ENCODE measurements at places on chromosomes 3 and 15.
A peak's percentile ranks its signal among the peaks of the same experiment; 100 is the strongest.

DNA sequence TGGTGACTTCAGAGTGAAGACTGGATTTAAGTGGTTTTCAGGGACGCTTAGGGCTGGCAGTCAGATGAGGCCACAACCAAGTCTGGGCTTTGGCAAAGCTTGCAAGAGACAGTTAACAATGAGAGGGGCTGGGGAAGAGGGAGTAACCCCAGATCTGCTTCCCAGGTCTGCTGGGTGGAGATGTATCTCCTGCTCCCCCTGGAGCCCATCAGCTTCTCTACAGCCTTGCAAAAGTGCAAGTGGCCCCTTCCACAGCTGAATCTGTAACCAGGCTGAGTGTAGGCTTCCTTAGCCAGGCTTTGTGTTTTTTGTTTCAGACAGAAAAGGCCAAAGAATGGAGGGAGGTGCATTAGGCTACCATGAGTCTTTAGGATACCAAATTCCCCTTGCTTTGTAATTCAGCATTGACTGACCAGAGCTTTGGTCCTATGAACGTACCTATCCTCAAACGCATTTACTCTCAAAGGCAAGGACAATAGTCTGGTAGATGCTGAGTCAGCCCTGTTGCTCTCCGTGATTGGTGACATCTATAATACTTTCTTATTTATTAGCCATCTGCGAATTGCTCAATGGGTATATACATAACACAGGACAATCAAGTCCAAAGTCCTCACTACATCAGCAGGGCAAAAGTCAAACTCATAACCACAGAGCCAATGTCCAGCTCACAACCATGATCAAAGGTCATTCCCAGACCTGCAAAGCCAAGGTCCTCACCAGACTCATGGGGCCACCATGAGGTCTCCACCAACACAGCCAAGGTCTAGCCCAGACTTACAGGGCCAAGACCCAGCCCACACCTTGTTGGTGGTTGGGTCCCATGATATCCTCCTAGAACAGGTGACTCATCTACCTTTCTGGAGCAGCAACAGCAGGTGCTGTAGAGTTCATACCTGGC, 17.1 kb downstream of the CCDC13 start:
- no peak for DNase-seq

DNA sequence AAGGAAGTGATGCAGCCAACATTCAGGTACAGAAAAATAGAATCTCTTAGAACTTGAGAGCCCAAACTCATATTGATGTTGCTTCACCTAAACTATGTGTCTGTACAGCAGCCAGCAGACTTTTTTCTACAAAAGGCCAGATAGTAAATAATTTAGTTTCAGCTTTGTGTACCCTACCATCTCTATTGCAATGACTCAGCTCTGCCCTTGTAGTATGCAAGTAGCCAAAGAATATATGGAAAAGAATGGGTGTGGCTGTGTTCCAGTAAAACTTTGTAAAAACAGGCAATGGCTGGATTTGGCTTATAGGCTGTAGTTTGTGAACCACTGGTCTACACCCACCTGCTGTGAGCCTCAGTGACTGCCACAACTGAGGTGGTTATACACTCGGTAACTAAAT, 392.5 kb upstream of the RARB start:
- no peak for DNase-seq

DNA sequence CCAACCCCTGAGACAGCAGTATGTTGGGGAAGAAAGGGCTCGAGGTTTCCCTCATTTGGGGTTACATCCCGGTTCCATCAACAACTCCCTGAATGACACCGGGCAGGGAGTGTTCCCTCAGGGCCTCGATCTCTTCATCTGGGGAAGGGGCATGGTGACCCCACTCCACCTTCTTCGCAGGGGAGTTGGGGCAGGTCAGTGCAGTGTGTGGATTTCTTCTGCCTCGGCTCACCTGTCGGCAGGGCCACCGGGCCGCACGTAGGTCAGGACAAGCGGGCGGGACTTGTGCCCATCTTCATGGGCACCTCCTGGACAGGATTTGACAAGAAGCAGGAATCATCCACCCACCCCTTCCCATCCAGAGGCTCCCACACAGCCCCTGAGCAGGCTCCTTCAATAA, 17.4 kb downstream of the GRIP2 start:
- no peak for DNase-seq

GRCh38 chr15:25905140-25905539, 42.0 kb upstream of the ATP10A start:
- DNase-seq, result peak; percentile 14

DNA sequence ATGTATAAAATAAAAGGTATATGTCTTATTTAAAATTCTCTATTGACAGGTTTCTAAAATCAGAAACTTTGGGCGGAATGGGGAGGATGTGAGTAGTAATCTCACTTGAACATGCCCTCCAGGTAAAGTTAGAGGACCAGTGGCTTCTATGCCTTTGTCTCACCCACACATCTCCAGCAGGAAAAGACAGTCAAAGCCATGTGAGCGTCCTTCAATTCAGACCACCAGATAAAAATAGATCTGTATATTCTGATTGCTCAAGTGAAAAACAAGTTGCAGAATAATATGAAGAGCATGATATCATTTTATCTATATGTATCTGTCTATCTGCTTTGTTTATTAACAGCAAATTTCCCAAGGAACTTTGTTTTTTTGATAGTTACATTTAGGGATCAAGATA, 152.2 kb downstream of the TMCO5A start:
- DNase-seq, result no peak

- no peak for DNase-seq
These were observed 35.2 kb upstream of the SLC6A6 start for GRCh38 chr3:14366915-14367823.

- DNase-seq, result no peak
These were observed at the start of gene SAMD7 for GRCh38 chr3:169911272-169911671. TSS of gene SAMD7 (plus strand) at chr3:169911572. CDS start at chr3:169919499, 7,927 bp downstream.

- no peak for DNase-seq
These were observed 36.6 kb downstream of the UACA start for GRCh38 chr15:70726753-70727152.

DNA sequence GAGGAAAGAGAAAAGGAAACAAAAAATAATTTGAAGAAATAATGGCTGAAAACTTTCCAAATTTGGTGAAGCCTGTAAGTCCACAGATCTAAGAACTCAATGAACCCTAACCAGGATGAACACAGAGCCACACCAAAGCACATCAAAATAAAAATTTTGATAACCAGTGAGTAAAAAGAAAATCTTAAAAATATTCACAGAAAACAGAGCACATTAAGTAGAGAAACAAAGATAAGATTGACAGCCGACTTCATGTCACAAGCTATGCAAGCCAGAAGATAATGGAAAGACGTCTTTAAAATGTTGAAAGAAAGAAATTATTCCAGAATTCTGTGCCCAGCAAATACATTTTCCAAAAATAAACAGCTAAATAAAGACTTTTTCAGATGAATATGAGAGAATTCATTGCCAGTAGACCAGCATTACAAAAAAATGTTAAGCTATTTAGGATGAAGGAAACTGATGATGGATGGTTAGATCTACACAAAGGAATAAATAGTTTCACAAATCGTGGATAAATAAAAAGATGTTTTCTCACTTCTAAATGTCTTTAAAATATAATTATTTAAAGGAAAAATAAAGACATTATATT, 140.2 kb upstream of the SKOR1 start:
- DNase-seq, result no peak

DNA sequence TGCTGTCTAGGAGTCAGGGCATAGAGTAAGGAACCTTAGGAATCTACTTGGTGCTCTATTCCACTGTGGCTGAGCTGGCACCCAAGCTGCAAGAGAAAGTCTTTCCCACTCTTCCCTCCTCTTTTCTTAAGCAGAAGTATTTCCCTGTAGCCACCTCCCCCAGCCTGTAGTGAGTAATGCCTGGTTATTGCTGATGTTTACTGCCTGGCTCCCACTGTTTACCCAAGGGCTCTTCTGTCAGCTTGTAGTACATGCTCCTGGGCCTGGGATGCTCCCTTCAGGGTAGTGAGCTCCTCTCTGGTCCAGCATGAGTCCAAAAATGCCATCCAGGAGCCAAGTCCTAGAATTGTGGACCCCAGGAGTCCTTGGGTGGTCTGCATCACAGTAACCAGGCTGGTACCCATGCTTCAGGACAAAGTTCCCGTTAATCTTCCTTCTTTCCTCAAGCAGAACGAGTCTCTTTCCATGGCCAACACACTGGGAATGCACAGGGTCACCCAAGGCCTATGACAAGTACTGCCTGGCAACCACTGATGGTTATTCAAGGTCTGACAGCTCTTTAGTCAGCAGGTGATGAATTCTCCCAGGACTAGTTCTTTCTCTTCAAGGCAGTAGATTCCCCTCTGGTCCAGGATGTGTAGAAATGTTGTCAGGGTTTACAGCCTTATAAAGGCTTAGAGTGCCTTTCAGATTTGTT, 17.6 kb downstream of the GALK2 start:
- DNase-seq, result no peak

GRCh38 chr3:167941234-167941995, 154.3 kb downstream of the GOLIM4 start:
- no peak for DNase-seq

DNA sequence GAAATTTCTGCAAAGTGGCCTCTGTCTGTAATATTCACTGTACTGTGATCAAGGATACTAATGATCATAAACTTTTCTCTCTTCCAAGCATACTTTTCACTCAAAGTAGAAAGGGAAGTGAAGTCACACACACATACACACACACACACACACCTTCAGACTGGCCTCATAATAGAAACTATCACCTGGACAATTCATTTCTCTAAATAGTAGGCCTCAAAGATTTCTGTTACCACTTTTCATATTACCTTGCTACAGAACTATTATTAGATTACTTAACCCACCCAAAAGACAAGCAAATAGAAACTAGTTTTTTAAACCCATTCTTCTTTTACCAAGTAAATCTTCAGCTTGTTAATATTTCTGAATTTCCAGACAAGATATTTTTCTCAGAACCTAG, 12.2 kb downstream of the CPB1 start:
- no peak for DNase-seq

DNA sequence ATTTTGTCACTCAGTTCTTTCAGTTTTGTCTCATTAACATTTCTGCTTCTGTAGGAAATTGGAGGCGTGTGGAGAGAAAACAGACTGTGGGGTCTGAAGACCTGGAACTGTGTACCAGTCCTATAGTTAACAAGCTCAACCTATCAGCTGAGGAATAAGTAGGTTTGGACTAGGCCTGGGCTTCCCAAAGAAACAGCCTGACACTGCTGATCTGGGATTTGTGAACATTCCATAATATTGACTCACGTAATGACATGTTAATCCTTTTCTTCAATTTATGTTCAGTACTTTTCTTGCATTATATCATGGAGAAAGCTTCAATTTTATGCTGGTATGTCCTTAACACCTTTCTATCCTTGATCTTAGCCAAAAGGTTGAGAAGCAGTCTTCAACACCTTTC, 181.6 kb upstream of the RORA start:
- DNase-seq, result no peak

DNA sequence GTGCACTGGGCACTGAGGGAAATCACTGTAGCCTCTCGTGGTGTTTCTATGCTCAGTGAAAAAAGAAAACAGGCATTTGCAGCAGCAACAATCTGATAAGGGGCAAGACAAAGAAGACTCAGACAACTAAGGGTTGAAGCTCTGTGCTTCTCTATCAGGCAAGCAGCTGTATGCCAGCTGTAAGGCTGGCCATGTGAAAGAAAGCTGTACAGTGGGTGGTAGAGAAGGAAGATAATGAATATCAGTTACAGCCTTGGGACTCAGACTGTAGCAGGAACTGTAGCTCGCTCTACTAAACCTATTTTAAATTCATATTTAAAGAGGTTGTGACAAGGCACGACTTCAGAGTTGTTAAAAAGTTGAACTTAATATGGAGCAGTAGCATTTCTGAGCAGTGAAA, 76.3 kb downstream of the VGLL3 start:
- no peak for DNase-seq

DNA sequence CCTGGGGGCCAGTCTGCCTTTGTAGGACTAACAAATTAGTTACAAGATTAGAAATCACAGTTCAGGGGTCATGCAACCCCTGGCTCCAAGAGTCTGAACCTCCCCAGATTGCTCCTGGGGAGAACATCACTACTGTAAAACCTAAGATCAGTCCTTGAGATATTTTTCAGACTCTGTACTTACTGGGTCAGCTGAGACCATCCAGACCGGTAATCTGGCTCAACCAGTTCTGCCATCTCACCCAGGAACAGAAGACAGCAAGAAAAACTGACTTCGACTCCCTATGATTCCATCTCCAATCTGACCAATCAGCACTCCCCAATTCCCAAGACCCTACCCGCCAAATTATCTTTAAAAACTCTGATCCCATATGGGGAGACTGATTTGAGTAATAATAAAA, 47.5 kb downstream of the NMD3 start:
- no peak for DNase-seq

DNA sequence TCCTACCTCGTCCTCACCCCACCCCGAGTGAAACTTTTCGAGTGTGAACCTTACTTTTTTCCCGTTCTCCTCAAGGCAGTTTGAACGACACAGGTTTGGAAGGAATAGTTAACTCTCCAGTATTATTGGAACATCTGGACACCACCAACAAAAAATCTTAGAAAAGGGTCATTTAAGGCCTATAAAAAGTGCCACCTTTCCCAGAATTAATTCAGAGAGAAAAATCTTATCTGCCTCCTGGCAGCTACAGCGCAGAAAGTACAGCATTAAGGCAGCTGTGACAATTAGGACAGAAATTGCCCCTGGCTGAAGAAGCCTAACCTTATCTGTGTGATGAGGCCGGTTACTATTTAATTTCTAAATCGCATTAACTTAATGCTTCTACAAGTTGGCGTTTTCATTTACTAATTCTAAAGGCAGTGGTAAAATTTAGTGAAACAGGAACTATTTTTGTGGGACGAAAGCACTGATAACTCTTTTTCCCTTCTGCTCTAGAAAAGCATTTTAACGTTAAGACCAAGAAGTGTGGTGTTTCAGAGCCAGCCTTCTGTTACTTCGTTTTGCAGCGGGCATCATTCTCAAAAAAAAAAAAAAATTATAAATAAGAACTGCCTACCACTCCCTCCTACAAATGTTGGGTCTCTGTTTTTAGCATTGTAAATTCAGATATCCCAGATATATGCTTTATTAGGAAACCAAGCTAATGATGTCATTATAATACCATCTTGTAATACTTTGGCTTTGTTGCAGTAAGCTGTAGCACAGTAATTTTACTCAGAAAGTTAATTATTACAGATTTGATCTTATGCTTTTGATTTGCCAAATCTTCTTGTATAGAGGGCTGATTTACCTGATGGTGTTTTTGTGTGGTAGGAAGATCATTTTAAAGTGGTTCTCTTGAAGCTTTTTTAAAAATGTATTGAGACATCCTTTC, 1.4 kb downstream of the ATP11B start:
- no peak for DNase-seq

- DNase-seq, result no peak
These were observed 177.2 kb downstream of the SSR3 start for GRCh38 chr3:156377718-156378117.

DNA sequence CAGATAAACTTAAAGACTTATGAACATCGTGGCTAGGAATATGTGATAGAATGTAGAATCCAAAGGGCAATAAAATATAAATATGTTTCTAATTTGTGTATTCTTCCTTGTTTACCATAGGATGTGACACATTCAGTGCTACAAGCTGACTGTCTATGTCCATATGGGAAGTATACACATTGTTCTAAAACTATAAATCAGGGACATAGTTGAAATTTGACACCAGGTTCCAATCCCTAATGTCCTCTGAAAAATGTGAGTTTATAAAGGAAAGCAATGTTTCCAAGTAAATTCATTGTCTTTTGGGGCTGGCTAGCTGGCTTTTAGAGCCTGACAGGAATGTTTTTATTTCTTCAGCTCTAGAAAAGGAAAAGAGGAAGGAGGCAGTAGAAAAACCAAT, 273.6 kb downstream of the CNTN4 start:
- no peak for DNase-seq

- no peak for DNase-seq
These were observed 653 bp upstream of the MFSD1 start for GRCh38 chr3:158801201-158801600.

All from stimulated activated CD8-positive, alpha-beta memory T cell treated with anti-CD3 and anti-CD28 coated beads, Interleukin-4, amount 100 ng/mL, for 24 hours (primary cell).